Skin of body (tissue), 3 donors: ENCODE measurements at places on chromosomes 11 and 22. TPM values are rescaled to one million over a fixed set of nuclear protein-coding genes. Genes with fewer than 3 reads are reported as not detected.

- DNase-seq: no peak
Measured at GRCh38 chr11:123033895-123034294, 28.0 kb downstream of the HSPA8 start.

DNA sequence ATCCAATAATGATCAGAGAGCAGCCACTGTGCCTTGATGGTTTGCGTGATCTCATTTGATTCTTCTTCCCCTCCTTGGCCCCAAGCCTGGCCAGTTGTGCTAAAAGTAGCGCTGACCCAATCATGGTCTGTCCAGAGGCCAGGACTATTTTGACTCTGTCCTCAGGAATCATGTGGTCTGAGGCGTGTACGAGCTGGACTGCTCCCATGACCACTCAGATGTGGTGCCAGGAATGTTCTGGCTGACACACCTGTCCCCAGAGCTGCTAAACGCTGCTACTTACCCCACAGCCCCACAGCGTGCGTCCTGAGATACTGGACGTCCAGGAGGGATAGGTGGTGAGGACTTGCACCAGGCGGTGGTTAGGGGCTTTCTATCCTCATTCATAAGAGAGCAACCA lies 70.5 kb downstream of the FEZ1 start:
- no peak for DNase-seq

The PNPLA5 gene
- total RNA-seq: 2.3 TPM

DNA sequence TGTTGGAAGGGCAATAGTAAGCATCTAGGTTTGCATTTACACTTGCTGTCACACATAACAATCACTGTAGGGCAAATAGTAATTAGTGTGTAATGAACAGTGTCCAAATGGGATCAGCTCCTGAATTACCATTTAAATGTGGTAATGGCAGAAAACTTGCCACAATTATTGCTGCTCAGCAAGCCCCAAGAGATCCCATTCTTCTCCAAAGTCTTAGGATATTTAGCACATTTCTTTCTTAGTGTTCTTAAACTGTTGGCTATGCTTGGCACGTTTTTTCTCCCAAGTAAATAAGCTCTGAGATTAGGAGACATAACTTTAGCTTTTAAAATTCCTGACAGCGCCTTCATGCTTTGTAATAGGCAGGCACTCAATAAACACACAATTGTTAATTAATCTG lies 1037.0 kb downstream of the DLG2 start:
- DNase-seq: no peak

The C11orf97 gene
- total RNA-seq: not detected

The LRRC55 gene
- 0.89 TPM for total RNA-seq

The PARVA gene
- 23.0 TPM for total RNA-seq

- DNase-seq: no peak
Measured at GRCh38 chr11:45772986-45773785, 31.8 kb upstream of the SLC35C1 start.

- DNase-seq: no peak
Measured at GRCh38 chr22:43825651-43826050, 13.5 kb upstream of the EFCAB6 start.

- DNase-seq: no peak
Measured at GRCh38 chr22:49894322-49895054, 23.8 kb downstream of the ALG12 start.

DNA sequence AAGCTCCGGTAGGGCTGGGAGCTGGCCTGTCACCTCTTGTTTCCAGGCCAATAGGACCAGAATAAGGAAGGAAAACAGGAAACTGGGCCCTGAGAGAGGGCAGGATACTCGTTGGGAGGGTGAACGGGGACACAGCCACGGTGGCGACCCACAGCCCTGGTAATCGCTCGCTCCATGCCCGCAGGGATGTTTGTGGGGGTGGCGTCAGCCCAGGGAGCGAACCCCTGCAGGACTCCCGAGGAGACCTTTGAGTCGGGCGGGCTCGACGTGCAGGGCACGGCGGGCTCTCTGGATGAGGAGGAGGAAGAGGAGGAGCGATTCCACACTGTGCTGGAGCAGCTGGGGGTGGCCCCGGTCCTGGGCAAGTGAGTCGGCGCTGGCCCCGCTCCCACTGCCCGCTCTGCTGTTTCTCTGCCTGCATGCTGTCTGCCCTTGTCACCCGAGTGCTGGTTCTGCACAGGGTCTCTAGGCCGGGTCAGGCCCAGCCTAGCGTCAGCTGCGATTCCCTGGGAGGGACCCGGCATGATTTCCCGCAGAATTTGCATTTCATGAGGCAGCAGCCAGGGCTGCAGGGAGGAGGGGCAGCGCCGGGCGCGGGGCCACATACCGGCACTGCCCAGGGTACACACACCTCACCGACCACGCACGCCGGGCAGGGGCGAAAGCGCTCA lies 1.6 kb downstream of the CRACR2B start:
- DNase-seq: no peak

The BTBD10 gene
- total RNA-seq: 40.3 TPM

- no peak for DNase-seq
Measured at GRCh38 chr11:73085189-73085875, 56.8 kb downstream of the FCHSD2 start.

- DNase-seq: peak; percentile 3
Measured at GRCh38 chr11:25961539-25961938, 370.4 kb upstream of the ANO3 start.

The SPCS2 gene
- total RNA-seq: 20.6 TPM

The CCDC188 gene
- 1.2 TPM for total RNA-seq

DNA sequence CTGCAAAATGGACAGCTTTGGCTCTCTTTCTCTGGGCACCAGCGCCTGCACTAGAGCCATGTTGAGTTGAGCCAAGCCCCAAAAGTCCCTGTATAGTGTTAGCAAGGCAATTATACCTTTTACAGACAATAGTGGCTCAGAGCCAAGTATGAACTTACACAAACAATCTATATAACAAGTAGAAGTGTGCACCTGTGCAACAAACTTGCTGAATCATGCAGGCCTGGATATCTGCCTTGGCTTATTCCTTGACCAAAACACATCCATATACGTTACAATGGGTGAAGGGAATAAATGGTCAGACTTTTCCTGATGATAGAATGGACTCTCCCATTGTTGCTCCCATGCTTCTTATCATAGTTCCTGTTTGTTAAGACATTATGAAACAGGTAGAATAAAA lies 3.8 kb upstream of the OR52I2 start:
- DNase-seq: no peak

DNA sequence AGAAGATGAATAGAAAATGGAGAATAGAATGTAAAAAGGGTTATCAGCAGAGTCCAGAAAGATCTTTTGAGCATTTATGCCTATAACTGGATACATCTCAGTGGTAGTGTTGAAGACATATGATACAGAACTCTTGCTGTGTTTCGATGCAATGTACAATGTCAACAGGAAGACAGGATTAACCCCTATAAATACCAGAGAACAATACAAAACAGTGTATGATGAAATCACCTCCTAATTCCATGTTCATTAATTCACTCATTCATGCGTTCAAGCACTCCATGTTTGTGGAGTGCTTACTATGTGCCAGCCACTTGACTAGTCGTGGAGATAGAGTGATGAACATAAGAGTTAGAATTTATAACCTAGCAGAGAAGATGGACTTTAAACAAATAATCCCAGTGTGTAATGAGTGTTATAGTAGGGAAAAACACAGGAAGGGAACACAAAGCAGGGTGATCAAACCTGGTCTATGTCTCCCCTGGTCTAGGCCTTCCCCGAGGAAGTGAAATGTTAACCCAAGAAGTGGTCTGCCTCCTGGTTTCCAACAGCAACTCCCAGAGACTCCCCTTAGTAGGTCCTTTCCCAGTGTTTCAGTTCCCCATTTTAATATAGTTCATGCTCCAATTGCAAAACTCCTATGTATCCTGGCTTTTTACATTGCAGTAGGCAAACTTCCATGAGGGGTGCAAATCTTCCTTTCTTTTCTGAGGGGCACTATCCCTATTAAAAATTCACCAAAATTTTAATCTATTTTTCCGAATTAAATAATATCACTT lies 9.1 kb upstream of the SESN3 start:
- DNase-seq: no peak

- no peak for DNase-seq
Measured at GRCh38 chr22:32998373-32998772, 59.8 kb downstream of the SYN3 start.

The ARHGEF12 gene
- total RNA-seq: 129 TPM

GRCh38 chr22:39256979-39257378 lies 12.2 kb upstream of the PDGFB start:
- DNase-seq: no peak

- DNase-seq: no peak
Measured at GRCh38 chr11:10221342-10221741, 72.7 kb downstream of the SBF2 start.

GRCh38 chr22:17802822-17803221 lies 28.6 kb upstream of the BID start:
- no peak for DNase-seq

GRCh38 chr11:92111287-92111686 lies 113.3 kb upstream of the FAT3 start:
- no peak for DNase-seq

The MMP8 gene
- 8.4 TPM for total RNA-seq

The MS4A4A gene
- 13.8 TPM for total RNA-seq

The C11orf91 gene
- total RNA-seq: not detected
